ENCODE measurements at places on chromosomes 16 and 17.

- no peak for DNase-seq
These were observed 327.9 kb upstream of the SOX9 start for GRCh38 chr17:71792966-71793365.

GRCh38 chr17:29847118-29847517, 82.9 kb downstream of the SSH2 start:
- no peak for DNase-seq

- no peak for DNase-seq
These were observed 50.0 kb downstream of the VAC14 start for GRCh38 chr16:70750893-70751467.

DNA sequence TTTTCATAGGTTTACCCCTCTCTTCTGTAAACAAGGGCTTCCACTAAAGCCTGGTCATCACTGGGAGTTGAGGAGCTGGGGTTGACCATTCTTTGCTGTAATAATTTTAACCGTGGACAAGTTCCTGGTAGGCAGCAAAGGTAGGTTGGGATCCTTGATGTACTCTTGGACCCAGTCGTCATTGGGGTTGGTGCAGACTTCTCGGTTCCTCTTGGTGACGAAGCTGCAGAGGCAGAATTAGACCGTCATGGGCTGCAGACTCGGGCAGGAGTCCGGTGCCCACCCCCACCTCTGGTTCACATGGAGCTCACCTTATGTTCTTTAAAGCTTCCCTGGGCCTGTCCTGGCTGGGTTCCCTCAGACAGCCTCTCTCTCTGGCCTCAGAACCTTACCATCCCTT, 3.8 kb downstream of the CCL16 start:
- no peak for DNase-seq

GRCh38 chr17:67246653-67247415, 1.8 kb upstream of the HELZ start:
- no peak for DNase-seq

DNA sequence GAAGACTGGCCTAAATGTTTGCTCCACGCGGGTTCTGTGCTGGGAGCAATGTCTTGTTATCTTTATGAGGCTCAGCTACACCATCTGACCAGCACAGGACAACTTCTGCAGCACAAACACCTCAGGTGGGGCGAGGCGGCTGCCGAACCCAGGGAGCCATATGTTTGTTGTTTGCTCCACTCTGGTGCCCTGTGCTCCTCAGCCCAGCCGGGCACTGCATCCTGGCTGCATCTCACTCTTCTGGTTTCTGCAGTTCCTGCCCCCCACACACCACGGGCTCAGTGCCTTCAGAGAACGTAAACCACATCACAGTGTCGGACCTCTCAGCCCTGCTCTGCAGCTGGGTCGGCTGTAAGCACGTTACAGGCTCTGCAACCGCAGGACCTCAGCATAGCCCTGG, 32.4 kb downstream of the MXRA7 start:
- DNase-seq = no peak

- DNase-seq = peak; percentile 54
These were observed 1.4 kb downstream of the PRAC2 start for GRCh38 chr17:48724251-48725003.

GRCh38 chr17:13581925-13582324, 19.8 kb downstream of the HS3ST3A1 start:
- no peak for DNase-seq

Measured in naive B cell (primary cell).